Lung microvascular endothelial cell (primary cell): ENCODE measurements at places on chromosomes 4 and X. TPM values are rescaled to one million over a fixed set of nuclear protein-coding genes. Genes with fewer than 3 reads are reported as not detected.
A peak's percentile ranks its signal among the peaks of the same experiment; 100 is the strongest.

DNA sequence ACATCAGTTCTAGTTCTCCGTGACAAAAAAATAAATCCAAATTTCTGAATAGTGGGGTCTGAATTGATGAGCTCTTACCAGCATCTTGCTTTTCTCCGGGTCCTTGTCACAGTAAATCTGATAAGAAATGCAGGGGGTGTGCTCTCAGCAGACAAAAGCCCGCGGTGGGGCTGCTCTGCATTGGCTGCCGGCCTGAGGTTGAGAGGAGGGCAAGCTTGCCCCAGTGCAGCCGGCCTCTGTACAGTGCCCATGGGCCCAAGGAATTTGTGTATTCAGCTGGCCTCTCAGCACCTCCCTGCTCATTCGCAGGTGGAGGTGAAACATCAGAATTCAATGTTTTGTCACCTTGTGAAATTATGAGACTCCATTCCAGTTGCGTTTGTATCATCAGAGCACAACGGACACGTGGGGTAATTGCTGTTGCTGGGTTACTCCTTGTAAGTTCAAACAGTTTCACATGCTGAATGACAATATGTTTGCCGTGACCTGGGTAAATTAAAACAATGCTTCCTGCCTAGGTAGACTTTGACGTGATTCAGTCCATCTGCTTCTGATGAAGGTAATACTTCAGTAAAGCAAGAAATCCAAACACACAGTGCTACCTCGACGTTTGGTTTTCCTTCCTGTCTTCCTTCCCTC lies 596.4 kb downstream of the MID1IP1 start:
- DNase-seq: no peak

GRCh38 chrX:72271091-72271788 lies 5.8 kb downstream of the RPS4X start:
- no peak for DNase-seq

DNA sequence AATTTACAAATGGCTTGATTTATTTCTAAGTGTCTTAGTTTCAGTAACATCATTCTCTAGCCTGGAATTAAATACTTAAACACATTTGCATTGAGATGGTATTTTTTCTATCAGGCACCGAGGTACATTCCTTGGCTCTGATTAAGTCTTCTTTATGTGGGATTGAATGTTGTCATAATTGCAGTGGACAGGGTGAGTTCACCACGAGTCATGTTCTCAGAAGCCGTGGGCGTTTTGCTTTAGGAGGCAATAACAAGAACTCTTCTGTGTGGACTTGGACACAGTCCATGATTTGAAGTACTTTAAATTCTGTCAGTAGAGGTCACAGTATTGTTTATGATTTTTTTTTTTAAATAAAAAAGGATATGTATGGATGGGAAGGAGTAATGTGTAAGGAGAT lies 57.1 kb upstream of the EFHC2 start:
- no peak for DNase-seq

- no peak for DNase-seq
These were observed 100.2 kb downstream of the FIP1L1 start for GRCh38 chr4:53477636-53478035.

DNA sequence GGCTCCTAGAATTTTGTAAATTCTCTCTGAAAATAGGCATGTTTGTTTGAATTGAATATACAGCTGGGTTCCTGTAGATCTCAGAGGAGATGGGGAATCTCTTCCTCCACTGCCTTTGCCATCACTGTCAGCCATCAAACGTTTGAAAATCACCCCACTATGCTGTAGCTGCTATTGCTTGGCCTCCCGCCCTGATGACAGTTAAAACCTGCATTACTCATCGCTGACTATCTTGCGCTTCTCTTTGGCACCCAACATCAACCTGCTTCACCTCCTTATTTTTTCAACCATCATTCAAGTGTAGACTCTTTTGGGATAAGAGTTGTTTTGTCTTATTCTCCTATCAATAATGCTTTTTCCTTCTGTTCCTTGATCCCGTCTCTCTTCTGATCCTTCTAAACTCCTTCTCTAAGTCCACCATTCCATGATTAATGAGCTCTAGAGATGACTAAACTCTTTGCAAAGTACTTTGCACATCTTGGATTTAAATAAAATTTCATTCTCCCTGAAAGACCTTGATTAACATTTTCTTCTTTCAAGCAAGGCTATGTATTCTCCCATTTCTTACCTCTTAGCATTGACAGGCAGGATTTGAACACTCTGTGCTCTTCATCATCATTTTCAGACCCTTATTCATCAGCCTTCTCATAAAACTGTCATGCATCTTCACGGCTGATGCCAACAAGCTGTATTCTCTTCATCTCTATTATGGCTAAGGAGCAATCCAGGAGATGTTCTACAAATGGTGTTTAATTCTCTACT lies 133.0 kb downstream of the SNCA start:
- DNase-seq: no peak

BTC gene
- total RNA-seq: not detected in 2 replicates

DNA sequence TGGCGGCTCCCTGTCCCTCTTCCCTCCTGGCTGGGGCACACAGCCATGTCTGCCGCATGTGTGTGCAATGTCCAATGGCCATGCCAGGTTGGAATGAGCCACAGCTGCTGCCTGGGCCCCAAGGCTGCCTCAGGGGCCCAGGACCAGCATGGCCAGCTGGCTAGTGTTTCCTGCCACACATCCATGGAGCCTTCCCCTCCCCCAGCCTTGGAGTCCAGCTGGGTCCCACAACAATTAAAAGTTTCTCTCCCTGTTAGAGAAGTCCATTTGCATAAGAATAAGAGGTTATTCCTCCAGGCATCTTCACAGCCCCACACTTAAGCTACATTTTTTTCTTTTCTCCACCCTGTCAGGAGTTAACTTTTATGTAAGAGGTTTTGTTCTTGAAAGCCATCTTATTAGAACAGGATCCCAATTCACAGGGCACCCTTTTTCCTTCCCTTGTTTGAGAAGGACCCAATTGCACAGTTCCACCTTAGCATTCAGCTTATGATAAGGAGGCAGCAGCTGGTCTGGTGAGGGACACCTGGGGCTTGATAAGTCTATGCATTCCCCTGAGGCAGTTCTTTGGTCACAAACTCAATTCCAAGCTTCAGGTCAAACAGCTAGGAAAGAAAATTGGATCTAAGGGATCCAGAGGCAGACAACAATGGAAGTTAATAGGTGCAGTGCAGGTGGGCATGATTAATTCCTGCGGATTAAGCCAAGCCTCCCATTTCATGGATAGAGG lies 963.3 kb upstream of the GRIA3 start:
- DNase-seq: no peak

GRCh38 chr4:10158333-10158942 lies 41.8 kb upstream of the WDR1 start:
- DNase-seq: no peak

WNK3 gene
- 0.22 and 0.60 TPM in 2 replicates for total RNA-seq

DNA sequence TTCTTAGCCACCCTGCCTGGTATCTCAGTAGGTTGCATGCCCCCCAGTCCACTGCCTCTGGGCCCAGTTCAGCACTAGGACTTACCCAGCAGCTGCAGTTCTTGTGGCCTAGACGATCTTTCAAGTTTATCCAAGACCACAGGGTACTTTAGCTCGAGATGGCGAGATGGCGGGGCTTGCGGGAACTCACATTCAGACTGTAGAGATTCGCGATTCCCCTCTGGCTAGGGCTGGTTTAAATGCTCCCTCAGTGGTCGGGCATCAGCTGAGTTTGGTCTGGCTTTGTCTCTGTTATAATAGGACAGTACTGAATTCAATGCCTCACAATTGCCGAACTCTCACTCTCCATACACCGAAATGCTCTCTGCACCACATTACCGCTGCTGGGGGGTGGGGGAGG lies 18.4 kb upstream of the RFC1 start:
- no peak for DNase-seq

DNA sequence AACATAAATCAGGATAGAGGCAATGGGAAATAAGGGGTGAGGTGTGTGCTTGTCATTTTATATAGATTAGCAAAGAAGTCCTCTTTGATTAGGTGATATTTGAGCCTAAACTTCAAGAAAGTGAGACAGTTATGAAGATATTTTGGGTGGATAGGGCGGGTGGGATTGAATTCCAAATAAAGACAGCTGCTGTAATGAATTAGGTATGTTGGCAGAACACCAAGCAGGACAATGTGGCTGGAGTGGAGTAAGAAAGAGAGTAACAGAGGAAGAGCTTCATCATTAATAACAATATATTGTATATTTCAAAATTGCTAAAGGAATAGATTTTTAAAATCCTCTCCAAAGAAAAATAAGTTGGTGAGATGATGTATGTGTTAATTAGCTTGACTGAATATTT lies 91.0 kb upstream of the CENPE start:
- no peak for DNase-seq

- DNase-seq: no peak
These were observed 555 bp upstream of the SPP1 start for GRCh38 chr4:87974856-87975462.

NRK gene
- under 0.01 and 0.20 TPM in 2 replicates for total RNA-seq

GRCh38 chr4:124415146-124415545 lies 297.4 kb downstream of the ANKRD50 start:
- DNase-seq: no peak

- peak; percentile 53 for DNase-seq
These were observed 89.5 kb downstream of the OR13H1 start for GRCh38 chrX:131633285-131633917.

- DNase-seq: no peak
These were observed 167.4 kb downstream of the GPC3 start for GRCh38 chrX:133818019-133818418.

GASK1B gene
- total RNA-seq: 32.7 and 57.8 TPM in 2 replicates

DNA sequence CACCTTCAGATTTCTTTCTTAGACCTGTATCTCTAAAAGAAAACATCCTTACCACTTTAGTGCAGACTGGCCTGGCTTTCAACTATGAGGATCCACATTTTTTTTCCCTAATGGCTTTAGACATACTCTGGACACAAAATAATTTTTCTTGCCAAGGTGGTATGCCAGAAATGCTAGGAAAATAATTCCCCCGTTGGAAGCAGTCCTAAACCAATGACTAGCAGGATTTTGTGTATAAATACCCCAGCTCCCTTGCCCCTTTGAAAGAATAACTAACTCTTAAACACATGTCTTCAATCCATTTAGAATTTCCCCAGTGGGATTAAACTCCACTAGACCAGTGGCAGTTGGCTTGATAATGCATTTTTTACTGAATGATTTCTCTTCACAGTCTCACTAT lies 500.5 kb upstream of the FTHL17 start:
- DNase-seq: no peak

SPANXC gene
- not detected in 2 replicates for total RNA-seq

SLC30A9 gene
- 29.2 and 35.9 TPM in 2 replicates for total RNA-seq

DNA sequence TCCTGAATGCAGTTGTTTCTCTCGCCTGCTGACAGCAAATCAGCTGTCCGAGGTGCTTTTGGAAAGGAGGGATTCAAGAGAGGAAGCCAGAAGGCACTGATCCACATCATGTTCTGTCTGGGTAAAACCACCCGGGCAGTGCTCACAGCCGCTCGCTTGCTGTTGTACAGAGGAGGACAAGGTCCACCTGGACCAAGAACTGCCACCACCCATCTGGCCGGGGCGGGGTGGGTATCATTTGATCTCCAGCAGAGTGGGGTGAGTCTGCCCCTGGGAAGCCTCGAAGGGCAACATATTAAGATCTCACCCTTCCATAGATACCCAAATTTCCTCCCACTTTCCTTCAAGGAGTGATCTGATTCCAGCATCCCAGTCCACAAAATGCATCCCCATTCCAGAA lies 113.1 kb downstream of the DCTD start:
- no peak for DNase-seq

BMX gene
- total RNA-seq: 81.9 and 208 TPM in 2 replicates

TCEAL5 gene
- not detected in 2 replicates for total RNA-seq

DNA sequence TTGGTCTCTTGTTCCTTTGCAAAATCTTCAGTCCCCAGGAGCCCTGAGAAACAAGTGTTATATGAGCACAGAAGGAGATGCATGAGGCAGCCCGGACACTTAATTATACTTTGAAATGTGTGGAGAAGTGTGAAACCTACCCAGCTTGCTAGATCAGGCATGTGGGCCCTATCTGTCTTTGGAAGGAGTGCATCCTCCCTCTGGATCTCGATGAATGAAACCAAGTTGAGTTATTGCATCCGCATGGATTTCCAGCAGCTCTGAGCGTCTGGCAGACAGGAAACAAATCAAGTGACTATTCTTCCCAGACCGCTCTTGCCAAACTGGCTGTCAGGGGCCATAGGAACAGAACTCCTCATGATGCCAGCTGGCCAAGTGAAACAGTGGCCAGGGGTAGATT lies 19.6 kb upstream of the SOWAHD start:
- DNase-seq: peak; percentile 32

RAI2 gene
- total RNA-seq: 1.1 and 3.4 TPM in 2 replicates

SPANXD gene
- total RNA-seq: not detected in 2 replicates

DNA sequence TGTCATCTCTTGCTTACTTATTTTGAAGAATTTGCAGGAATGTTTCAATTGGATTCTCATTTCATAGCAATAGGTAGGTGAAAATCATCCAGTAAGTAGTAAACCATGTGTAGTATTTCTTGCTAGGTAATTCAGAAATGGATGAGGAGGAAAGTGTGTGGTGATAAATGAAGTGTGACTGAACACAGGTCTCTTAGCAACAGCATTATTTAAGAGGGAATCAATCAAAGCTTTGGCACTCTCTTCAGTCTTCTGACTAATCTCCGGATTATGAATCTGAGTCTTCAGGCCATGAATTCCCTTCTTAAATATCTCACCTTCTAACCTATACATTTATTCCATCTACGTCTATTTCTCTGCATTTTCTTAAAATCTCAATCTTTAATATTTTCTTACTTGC lies 55.8 kb upstream of the ARHGAP24 start:
- DNase-seq: peak; percentile 34

RIPPLY1 gene
- not detected in 2 replicates for total RNA-seq

DNA sequence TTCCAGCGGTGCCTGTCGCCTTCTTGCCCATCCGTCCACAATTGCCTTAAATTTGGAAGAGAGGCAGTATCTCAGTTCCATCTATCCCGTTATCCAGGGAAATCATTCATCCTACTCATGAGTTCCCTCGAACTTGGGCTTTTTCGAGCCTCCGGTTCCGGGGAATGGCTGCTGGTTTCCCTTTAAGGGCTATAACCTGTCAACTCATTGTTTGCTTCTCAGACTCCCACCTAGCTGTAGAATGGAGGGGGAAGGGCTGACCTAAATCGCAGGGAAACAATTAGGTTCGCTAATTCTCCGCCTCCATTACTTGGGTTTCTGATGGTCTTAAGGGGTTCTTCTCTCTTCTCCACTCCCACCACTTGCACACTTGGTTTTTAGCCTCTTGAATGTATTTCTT lies 1.2 kb downstream of the UCHL1 start:
- DNase-seq: no peak

STPG2 gene
- under 0.01 TPM in 1 of 2 replicates, not detected in the other for total RNA-seq

DNA sequence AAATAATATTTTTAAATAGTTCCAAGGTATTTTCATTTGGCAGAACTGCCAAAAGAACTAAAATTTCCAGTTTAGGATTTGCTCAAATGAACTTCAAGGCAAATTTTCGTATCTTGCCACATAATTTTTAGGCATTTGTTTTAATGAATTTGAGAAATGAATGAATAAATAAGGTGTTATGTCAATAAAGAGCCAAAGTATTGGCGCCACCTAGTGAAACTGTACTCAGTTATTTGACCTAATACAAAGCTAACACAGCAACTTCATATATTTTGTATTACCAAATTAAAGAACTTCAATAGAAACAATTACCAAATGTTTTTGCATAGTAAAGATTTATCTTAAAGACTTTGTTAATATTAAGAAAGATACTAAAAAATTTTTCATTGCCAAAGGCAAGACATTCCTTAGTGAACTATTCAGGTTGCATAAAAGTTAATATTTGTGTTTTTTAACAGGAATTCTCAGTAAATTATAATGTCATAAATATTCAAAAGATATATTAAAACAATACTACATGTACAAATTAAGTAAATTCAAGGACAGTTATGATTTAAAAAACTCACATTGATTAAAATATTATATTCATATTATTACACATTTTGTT lies 50.3 kb downstream of the STPG2 start:
- DNase-seq: peak; percentile 41

- no peak for DNase-seq
These were observed 18.0 kb downstream of the TTC29 start for GRCh38 chr4:146927695-146928094.
